ENCODE measurements at places on chromosomes 3 and 15. TPM values are rescaled to one million over a fixed set of nuclear protein-coding genes. Genes with fewer than 3 reads are reported as not detected.

AGTR1 gene
- not detected for total RNA-seq

DNA sequence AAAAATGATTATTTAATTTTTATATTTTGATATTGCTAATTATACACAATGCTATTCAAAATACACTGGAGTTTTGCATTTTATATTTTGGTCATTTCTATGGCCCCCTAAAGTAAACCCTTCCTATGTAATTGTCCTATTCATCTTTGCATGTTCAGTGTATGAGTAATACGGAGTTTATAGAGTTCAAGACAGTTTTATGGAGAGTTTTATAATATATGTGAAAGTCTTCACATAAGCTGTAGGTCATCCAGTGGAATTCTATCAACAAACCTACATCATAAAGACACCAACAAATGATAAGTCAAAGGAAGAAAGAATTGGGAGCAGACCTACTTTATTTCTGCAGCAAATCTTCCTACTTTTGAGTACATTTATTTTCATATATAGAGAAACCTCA, 1200.4 kb upstream of the EPHA6 start:
- DNase-seq = no peak

DNA sequence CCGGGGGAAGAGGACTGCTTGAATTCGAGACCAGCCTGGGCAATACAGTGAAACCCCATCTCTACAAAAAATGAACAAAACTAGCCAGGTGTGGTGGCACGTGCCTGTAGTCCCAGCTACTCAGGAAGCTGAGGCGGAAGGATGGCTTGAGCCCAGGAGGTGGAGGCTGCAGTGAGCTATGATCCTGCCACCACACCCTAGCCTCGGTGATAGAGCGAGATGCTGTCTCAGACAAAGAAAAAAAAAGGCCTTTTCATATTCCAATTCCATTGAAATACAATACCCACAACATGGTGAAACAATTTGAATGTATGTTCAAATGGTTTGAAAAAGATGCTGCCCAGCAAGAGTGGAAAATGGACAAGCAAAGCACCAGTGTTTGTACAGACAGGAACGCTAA, 61.8 kb upstream of the ZNF148 start:
- no peak for DNase-seq

IQCH gene
- 0.96 TPM for total RNA-seq

SRGAP3 gene
- 1.4 TPM for total RNA-seq

GRCh38 chr15:94105760-94106159, 125.6 kb upstream of the MCTP2 start:
- DNase-seq = no peak

GRCh38 chr3:163809540-163809993, 1268.7 kb downstream of the SI start:
- peak; percentile 57 for DNase-seq

GPR149 gene
- not detected for total RNA-seq

GRCh38 chr15:94174399-94174802, 57.0 kb upstream of the MCTP2 start:
- peak; percentile 30 for DNase-seq

- no peak for DNase-seq
Observed at GRCh38 chr3:135084405-135084804, 289.3 kb downstream of the EPHB1 start.

PLA2G4B gene
- total RNA-seq = 3.1 TPM

DNA sequence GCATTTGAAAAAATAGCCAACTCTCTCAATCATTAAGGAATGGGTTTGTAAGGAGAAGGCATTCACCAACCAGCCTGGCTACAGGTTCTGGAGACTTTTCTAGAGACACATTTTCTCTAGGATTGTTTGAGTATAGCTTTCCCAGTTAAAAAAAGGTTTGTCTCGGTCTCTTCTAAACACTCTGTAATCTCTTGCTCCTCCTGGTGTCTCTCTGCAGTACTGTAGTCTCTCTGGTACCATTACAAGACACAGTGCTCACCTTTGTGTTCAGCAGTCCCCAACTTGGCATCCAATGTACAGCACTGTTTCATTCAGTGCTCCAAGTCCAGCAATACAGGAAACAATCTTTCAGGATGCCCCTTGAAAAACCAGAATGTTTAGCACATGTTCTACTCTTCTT, 534.4 kb downstream of the ZNF385D start:
- no peak for DNase-seq

GPR62 gene
- not detected for total RNA-seq

DNA sequence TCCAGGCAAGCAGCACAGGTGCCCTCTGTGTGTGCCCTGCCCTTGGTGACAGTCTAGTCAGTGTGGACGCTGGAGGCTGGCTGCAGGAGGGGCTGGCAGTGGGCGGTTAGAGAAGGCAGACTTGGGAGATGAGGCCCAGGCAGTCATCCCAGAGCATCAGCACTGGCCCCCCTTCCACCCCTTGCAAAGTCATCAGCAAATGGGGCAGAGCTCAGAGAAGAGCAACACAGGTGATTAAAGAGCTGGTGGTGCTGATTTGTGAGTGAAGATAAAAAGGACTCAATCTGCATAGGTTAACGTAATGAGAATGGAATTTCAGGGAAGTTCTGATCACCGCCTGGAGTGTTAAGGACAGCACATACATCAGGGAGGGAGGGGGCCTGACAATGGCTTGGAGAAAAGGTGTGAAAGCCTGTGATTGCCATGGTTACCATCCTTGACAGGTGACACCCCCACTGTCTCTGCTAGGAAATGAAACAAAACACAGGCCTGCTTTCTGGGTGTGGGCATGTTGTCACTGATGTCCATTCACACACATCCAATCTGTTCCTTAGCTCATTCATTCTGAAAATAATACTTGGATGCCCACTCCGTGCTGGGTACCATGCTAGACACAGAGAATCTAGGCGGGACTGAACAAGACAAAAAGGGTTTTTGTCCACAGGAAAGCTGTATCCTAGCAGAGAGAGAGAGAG, 269.6 kb upstream of the ST8SIA2 start:
- DNase-seq = no peak

POPDC2 gene
- 3.5 TPM for total RNA-seq

DNA sequence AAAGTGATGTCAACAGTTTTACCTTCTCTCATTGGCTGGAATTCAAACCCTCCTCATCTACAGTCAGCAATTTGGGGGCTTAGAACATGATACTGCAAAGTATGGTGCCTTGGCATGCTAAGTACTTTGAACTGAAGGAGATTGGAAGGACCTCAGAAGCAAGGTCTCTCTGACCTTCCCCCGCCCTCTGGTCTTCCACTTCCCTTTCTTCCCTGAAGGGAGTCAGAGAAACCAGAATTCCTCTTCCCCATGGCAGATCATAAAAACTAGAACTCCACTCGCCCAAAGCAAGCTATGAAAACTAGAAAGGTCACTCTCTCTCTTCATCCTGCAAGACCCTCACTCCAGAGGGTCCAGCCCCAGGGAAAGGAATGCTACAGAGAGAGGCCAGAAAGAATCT, 64.2 kb downstream of the CD200R1L start:
- no peak for DNase-seq

- DNase-seq = no peak
Observed at GRCh38 chr3:182605882-182606611, 187.3 kb upstream of the ATP11B start.

DNA sequence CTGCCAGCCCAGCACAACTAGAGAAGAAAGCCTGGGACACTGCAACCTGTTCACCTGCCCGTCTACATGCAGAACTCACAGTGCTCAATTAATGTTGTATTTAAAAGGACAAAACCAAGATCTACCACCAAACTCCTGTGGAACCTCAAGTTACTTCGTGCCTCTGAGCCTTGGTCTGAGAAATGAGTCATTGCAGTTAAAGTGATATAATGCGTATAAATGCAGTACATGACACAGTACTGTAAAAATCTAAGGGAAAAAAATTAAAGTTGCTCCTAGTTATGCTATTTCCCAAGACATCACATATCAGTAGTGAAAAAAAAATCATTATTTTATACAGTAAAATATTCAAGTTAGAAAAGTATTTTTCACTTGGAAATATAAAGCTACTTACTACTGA, 138.9 kb downstream of the ZIC4 start:
- DNase-seq = no peak

DNA sequence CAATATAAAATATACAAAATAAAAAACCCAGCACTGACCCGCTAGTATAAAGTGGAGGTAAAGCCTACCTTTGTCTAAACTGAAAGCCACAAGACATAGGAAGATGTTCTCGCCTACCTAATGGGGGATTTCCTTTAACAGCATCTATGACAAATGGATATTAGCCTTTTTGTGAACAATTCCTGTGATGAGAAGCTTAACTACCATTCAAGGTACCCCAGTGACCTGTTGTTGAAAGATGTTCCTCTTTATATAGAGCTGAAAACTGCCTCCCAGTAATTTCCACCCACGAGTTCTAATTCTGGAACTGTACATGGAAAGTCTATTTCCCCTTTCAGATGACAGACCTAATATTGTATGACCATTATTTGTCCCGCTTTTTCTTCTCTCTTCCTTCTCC, 109.8 kb upstream of the RASGRP1 start:
- no peak for DNase-seq

- DNase-seq = no peak
Observed at GRCh38 chr15:71916834-71917233, 106.5 kb downstream of the NR2E3 start.

- no peak for DNase-seq
Observed at GRCh38 chr3:122183893-122184590, 574 bp downstream of the CASR start.

DNA sequence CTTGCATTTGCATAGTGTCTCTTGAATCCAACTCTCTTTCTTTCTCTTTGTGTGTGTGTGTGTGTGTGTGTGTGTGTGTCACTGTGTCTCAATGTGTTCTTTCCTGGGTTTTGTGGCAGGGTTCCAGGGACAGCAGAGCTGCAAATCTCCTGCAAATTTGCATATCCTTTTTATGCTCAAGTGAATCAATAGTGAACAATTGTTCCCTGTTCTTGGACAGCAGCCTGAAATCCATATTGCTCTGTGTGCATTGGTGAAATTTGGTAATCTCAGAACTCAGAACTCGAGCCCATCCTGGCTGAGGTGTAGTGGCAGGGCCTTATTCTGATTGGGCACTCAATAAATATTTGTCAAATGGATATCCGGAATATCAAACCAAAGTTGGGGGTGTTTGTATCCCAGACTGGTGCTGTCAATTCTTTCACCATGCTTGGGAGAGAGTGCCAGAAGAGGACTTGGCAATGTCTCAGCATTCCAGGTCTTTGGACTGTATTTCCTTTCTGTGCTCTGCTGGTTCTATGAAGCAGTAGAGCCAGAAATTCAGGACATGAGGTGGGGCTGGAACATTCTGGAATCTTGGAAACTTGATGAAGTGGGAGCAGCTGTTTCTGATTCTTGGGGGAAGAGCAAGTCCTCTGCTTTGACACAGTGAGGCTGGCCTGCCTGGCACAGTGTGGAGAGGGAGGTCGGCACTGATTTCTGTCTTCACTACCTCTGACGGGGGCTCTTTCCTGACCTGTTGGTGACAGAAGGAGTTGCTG, 380.6 kb upstream of the C2CD4B start:
- DNase-seq = no peak

DNA sequence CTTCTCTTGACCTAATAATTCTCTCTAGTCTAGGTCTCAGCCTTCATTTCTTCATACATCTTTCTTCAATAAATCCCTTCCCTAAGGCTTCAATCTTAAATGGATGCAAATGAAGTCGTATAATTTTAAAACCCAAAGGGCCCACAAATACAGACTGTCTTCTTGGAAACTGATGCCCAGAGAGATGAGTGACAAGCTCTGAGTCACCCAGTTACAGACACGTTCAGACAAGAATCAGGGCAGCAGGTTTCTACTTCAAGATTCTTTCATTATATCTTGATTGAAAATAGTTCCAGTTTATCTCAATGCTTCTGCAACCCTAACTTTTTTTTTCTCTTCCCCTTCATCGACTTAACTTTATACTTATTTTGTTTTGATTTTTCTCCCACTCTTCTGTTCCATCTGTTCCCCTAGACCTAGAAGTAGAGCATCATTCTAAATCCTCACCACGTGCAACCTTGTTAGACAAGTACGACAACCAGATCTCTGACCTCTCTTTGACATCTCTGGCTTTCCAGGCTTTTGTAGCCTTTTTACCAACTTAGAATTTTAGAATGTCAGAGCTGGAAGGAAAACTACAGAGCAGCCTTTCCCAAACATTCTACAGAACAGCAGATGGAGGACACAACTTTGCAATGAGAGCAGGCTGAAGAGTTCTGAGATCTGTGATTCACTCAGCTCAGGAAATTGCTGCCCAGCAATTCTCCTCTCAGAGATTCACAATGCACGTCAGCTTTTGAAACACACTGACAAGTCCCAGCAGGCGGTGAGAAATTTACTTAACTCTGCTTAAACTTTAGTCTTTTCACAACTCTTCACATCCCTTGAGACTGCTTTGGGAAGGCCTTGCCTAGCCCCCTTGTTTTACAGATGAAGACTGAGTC, 25.3 kb downstream of the NCEH1 start:
- no peak for DNase-seq

XYLB gene
- 2.9 TPM for total RNA-seq

FGF12 gene
- not detected for total RNA-seq

DNA sequence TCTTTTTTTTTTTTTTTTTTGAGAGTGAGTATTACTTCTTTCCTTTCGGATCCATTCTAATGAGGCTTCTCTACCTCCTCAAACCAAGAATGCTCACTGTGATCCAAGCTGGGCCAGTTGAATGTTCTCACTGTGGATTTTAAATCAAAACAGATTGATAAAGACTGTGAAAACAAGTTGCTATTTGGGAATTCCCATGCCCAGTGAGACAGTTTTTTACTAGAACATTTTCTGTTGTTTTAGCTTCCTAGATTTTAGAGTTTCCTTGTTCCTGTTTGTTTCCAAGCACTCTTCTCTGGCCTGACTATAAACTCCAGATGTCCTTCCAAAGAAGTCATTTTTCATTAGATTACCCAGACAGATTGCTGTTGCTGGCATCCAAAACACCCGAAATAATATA, 60.1 kb upstream of the GALNT15 start:
- no peak for DNase-seq

- no peak for DNase-seq
Observed at GRCh38 chr3:94331831-94332230, 269.0 kb downstream of the NSUN3 start.

- no peak for DNase-seq
Observed at GRCh38 chr3:12027184-12027846, 23.1 kb downstream of the SYN2 start.

- DNase-seq = no peak
Observed at GRCh38 chr3:107939691-107940442, 151.0 kb downstream of the CD47 start.

GRK7 gene
- not detected for total RNA-seq

DNA sequence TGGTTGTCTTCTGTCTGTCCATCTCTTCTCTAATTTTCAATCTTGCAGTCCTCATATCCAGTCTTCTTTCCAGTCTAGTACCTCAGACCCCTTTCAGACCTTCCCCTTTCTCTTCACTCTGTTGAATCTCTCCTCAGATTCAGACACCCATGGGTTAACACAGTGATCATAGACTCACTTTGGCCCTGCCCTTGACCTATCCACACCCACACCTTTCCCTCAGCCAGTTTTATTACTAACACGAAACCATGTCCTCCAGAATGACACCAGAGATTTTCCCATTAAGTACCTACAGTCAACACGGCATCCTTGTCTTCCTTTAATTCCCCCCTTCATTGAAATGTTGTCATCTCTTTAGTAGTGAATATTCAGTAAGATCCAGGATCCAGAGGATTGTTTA, 74.5 kb upstream of the UBE2E2 start:
- DNase-seq = no peak

- DNase-seq = peak; percentile 52
Observed at GRCh38 chr3:99418209-99418635, 220.2 kb upstream of the COL8A1 start.

All from GM12878 (cell line).